PC-3 (cell line): ENCODE measurements at places on chromosomes 13 and 19.

DNA sequence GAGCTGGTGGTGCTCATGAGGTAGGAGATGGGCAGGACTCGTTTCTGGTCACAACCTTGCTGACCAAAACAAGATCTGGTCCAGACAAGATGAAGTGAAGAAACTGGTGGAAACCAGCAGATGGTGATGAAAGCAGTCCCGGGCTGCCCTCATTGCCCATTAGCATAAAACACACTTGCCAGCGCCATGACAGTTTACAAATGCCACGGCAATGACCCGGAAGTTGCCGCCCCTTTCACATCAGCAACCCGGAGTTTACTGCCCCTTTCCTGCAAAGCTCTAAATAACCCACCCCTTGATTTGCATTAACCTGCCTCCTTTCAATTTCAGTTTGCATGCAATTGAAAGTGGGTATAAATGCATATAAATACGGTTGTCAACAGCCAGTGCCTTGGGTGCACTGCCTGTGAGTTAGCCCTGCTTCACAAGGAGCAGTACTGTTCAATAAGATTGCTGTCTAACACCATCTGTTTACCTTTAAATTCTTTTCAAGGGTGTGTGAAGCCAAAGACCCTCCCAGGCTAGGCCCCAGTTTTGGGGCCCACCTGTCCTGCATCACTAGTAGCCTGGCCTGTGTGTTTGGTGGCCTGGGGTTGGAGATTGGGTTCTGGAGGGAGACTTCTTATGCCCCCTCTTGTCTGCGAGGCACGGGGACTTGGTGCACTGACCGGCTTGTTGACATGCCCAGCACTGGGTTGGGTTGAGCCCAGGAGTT, 38.8 kb downstream of the CHST8 start:
- no peak for DNase-seq

DNA sequence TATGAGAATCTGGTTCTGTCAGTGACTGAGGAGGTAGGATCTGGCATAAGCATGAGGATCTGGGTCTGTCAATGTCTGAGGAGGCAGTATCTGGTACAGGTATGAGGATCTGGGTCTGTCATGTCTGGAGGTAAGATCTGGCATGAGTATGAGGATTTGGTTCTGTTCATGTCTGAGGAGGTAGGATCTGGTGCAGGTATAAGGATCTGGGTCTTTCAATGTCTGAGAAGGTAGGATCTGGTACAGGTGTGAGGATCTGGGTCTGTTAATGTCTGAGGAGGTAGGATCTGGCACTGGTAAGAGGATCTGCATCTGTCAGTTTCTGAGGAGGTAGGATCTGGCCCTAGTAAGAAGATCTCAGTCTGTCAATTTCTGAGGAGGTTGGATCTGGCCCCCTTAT, 12.4 kb upstream of the PDCD2L start:
- DNase-seq, result no peak

GRCh38 chr13:21012841-21013681, 48.3 kb downstream of the LATS2 start:
- no peak for DNase-seq

DNA sequence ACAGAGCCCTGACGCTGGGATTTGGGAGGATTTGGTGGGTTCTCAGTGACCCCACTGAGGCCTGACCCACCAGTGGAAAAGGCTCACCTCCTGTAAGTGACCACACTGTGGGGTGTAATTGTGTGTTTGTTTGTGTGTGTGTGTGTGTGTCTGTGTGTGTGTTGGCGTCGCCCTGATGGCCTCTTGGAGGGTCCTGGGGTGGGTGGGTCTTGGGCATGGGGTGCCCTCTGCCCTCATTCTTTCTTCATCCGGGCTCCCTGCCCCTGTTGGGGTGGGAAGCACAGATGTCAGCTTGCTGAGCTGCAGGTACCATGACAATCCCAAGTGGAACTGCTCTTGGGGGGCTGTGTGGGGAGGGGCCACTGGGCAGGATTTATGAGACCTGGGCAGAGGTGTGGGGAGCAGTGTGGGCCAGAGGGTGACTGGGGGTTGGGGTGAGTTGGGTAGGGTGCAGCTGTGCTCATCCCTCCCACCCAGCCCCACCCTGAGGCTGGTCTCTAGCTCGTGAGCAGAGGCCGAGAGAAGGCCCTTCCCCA, 22.8 kb downstream of the WTIP start:
- no peak for DNase-seq

- no peak for DNase-seq
These were observed 16.3 kb upstream of the IGSF23 start for GRCh38 chr19:44597131-44597491.

GRCh38 chr13:45411221-45411620, 7.0 kb downstream of the SLC25A30 start:
- no peak for DNase-seq

DNA sequence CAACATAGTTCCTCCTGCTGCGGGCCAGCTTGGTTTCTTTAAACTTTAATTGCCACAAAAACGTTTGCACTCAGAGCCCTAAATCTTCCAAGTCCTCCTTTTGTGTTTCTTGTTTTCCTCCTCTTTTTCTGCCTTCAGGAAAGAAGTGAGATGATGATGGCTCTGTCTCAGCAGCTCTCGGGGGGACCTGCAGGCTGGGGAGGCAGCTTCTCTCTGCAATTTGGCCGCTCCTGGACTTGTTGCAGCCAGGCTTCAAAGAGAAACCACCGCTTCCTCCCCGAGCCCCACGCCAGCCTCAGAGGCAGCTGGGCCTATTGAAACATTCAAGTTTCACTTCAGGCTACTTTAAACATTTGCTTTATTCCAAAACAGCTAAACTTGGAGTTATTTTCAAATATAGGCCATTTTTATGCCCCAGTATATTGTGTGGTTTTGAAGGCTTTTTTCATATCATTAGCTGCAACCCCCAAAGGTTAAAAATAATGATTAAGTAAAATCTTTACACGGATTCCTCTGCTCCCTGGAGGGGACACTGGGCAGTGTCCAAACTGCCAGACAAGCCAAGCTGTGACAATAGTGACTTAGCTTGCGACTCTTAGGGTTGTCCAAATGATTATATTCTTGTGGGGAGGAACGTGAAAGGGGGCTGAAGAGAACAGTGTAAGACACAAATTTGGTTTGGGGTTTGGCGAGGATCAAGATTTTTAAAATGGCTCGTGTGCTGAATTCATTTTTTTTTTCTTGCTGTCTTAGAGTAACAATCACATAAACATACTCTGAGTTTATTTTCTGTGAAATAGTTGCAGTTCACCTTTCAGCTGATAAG, 330.8 kb downstream of the DLEU7 start:
- DNase-seq, result peak; percentile 12

DNA sequence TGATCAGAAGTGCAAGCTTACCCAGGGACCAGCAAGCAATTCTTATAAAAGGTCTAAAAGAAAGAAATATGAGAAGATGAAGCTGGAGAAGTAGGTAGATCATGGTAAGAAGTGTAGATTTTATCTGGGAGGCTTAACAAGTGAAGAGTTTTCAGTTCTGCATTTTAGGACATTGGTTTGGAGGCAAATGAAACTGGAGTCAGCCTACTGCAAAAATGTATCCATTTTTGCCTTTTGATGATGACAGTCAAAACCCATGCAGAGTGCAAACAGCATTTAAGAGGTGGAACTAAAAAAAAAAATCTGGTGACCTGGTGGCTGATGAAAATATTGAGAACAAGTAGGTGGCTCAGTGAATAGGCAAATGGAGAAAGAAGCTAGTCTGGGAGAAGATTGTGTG, 216.9 kb downstream of the DNAJC15 start:
- no peak for DNase-seq

DNA sequence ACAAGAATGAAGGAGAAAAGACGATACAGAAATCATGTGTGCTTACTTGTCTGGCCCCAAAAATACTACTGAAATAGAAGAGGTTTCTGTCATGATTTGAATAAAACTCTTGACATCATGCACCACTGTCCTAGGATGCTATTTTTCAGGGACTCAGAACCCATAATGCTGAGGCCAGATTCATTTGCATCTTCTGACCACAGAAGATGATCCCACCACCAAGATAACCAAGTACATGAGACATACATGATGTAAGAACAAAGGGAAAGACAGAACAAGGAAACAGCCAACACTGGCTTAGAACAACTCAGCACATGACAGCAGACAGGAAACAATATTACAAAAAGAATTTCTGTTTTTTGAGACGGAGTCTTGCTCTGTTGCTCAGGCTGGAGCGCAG, 2.5 kb downstream of the ZNF552 start:
- no peak for DNase-seq

DNA sequence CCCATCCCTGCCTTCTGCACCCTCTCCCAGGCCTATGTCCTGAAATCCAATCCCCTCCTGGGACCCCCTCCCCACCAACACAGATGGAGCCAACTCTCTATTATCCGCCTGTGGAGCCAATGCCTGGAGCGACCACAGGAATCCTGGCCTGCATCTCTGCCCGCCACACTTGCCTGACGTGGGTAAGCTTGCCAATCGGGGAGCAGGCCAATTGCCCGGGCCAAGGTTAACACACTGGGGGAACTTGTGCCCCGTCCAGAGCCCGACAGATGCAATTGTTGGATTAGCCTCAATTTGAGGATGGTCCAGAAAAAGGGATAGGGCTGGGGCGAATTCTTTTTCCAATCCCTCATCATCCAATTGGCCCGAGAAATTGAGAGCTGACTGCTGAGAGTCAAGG, 5.9 kb downstream of the WIZ start:
- no peak for DNase-seq

- DNase-seq, result no peak
These were observed 5.5 kb upstream of the ZNF726 start for GRCh38 chr19:23909222-23909621.

DNA sequence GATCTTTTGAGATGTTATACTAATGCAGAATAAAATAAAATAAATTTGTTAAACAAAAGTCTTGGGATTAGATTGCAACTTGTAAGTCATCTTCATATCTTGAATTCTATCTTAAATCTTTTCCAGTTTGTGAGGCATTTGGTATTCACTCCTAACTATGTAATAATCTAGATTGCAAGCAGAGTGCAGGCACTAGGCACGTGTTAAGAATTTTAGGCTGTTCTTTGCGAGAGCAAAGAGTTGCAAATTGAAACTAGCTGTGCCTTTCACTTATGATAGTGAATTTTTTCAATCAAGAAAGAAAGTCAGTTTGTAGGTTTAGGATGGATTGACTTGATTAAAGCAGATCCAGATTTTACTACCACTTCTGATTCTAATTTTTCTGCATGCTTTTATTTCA, 264.1 kb upstream of the SPRY2 start:
- no peak for DNase-seq

GRCh38 chr19:43779147-43779819, 1.5 kb downstream of the KCNN4 start:
- no peak for DNase-seq

DNA sequence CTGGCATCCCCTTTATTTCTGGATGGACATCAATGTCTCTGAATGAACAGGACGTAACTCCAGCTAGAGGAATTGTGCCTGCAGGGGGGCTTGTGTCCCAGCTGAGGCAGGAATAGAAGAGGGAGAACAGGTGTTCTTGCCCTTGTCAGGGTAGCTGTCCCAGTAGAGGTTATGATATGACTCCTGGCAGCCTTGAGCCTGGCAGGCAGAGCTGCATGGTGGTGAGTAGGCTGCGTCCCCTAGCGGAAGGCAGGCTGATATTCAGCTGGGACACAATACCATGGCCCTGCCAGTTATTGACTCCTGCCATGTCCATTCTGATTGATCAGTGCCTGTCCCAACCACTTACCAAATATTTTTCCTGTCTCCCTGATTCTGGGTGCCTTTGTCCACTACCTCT, 197.2 kb downstream of the RAP2A start:
- peak; percentile 15 for DNase-seq

- no peak for DNase-seq
These were observed 4.1 kb upstream of the TLE6 start for GRCh38 chr19:2973229-2973628.

- no peak for DNase-seq
These were observed 14.7 kb upstream of the B3GLCT start for GRCh38 chr13:31184981-31185645.

DNA sequence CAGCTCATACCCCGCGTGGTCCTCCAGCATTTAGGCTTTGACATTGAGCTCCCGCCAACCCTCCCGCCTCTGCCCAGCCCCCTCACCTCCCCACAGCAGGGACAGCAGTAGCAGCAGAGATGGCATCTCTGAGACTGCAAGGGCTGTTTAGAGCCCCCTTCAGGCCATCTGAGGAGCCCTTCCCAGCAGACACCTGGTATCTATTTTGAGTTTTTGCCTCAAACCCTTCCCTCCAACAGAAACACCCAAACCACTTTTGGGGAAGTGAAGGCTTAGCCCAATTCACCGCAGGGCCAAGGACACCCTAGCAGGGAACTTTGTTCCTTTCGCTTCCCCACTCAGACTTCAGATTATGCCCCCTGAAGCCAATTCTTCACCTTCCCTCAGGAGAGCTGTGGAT, 6.3 kb upstream of the ZNF175 start:
- DNase-seq, result no peak
